ENCODE measurements at places on chromosomes 4 and X. TPM values are rescaled to one million over a fixed set of nuclear protein-coding genes. Genes with fewer than 3 reads are reported as not detected.

The PRKG2 gene
- 0.26 TPM for polyA plus RNA-seq

The BEX2 gene
- polyA plus RNA-seq, result 32.7 TPM

The UCP1 gene
- polyA plus RNA-seq, result not detected

The SPATA4 gene
- polyA plus RNA-seq, result 0.38 TPM

The SPANXN4 gene
- polyA plus RNA-seq, result not detected

The XAGE2 gene
- polyA plus RNA-seq, result not detected

The PRSS12 gene
- polyA plus RNA-seq, result 5.9 TPM

The MAGEA10 gene
- polyA plus RNA-seq, result not detected

The RBM47 gene
- polyA plus RNA-seq, result 1.0 TPM

The SMIM10 gene
- polyA plus RNA-seq, result 15.4 TPM

The NLRP2B gene
- not detected for polyA plus RNA-seq

The SLC34A2 gene
- polyA plus RNA-seq, result 0.05 TPM

The ARHGAP36 gene
- 386 TPM for polyA plus RNA-seq

The FOXR2 gene
- polyA plus RNA-seq, result not detected
